SJSA1 (cell line): ENCODE measurements at places on chromosomes 3 and 15. TPM values are rescaled to one million over a fixed set of nuclear protein-coding genes. Genes with fewer than 3 reads are reported as not detected.

The MAPKAPK3 gene
- 7.3 and 17.4 TPM in 2 replicates for total RNA-seq

The HGD gene
- not detected in 2 replicates for total RNA-seq

The LRRC3B gene
- total RNA-seq, result not detected in 2 replicates

GRCh38 chr3:123194552-123194951 is 7.2 kb upstream of the SEC22A start:
- DNase-seq, result no peak
- H3K27ac ChIP-seq, result no peak overlapping the region
- no peak overlapping the region for H3K4me3 ChIP-seq
- no peaks in the 10 kb centered on the region for H3K36me3 ChIP-seq

DNA sequence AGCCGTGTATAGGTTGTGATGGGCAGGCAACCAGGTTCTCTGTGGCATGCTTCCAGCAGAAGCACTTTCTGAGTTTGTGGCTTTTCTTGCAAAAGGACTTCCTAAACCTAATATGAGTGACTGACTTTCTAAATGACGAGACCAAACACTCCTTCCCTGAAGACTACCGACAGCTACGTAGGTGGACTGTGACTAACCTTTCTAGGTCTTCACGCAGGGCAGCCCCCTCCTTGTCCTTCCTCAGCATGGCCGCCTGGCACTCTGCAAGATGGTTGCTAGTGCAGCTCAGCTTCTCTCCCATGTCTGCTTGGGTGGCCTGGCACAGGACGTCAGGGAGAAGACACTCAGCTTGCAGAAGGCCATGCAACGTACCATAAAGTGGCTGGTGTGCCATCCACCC is 20.9 kb downstream of the CXCR6 start:
- DNase-seq, result no peak
- H3K27ac ChIP-seq, result no peak overlapping the region
- peaks cover 21% of the 10 kb centered on the region for H3K4me1 ChIP-seq
- no peaks in the 10 kb centered on the region for H3K27me3 ChIP-seq

- H3K4me3 ChIP-seq, result no peak overlapping the region
- H3K27me3 ChIP-seq, result no peaks in the 10 kb centered on the region
- H3K27ac ChIP-seq, result no peak overlapping the region
- no peaks in the 10 kb centered on the region for H3K36me3 ChIP-seq
- H3K4me1 ChIP-seq, result no peaks in the 10 kb centered on the region
These were observed 217.7 kb downstream of the ABHD5 start for GRCh38 chr3:43908456-43908855.

DNA sequence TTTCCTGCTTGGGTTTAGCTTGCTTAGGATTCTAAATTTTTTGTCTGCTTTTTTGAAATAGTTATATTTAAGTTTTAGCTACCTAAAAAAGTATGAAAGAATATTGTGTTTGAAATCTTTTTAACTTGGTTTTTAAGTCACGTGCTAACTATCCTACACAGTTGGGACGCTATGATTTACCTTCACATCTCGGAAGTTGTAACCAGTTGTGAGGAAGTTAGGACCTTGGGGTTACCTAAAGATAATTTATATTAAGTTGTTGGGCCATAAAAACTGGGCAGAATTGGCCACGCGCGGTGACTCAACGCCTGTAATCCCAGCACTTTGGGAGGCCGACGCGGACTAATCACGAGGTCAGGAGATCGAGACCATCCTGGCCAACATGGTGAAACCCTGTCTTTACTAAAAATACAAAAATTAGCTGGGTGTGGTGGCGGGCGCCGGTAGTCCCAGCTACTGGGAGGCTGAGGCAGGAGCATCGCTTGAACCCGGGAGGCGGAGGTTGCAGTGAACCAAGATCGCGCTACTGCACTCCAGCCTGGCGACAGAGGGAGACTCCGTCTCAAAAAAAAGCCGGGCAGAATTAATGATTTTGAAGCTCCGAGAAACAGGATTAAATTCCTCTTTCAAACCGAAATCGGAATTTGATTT is 1.0 kb downstream of the ZFAND6 start:
- H3K27ac ChIP-seq, result peak overlapping the region; percentile 84
- no peak for DNase-seq
- peaks cover 17% of the 10 kb centered on the region for H3K4me1 ChIP-seq
- H3K27me3 ChIP-seq, result peaks cover 6% of the 10 kb centered on the region; the same call in 1 of the 2 replicates
- peak overlapping the region; percentile 94 for H3K4me3 ChIP-seq
- H3K36me3 ChIP-seq, result peaks cover 6% of the 10 kb centered on the region

DNA sequence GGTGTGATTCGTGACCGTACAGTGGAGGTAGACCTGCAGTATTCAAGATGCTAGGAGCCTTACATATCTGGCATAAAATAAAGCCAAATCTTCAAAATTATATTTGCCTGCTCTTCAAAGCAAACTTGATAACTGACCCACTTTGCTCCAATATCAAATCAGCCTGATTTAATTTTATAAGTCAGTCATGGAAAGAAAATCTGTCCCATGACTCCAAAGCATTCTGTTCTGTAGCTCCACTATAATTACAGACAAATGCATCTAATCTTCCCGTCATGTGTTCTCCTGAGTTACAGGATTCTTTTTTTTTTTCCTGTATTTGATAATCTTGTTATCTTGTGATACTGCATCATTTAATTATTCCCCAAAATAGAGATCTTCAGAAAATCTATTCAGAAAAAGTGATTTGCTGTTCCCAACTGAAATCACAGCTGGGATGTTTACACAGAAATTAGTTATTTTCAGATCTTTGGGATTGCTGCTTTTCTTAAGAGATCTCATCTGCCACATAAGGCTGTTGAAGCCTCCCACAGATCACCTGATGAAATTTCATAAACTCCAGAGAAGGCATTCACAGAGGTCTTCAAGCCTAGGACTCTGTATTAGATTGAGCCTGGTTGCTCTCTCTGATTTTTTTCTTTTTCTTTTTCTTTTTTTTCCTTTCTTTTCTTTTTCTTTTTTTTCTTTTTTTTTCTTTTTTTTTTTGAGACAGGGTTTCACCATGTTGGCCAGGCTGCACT is 27.2 kb downstream of the TIMP4 start:
- 0 out of 2 replicates have a peak, but pooled peaks cover 3% of the 10 kb centered on the region for H3K27me3 ChIP-seq
- H3K4me1 ChIP-seq, result no peaks in the 10 kb centered on the region
- no peaks in the 10 kb centered on the region for H3K36me3 ChIP-seq

GRCh38 chr15:79204886-79205675 is 77.4 kb upstream of the ANKRD34C start:
- H3K36me3 ChIP-seq, result no peaks in the 10 kb centered on the region
- DNase-seq, result no peak
- no peak overlapping the region for H3K4me3 ChIP-seq
- H3K27ac ChIP-seq, result no peak overlapping the region
- no peaks in the 10 kb centered on the region for H3K4me1 ChIP-seq

DNA sequence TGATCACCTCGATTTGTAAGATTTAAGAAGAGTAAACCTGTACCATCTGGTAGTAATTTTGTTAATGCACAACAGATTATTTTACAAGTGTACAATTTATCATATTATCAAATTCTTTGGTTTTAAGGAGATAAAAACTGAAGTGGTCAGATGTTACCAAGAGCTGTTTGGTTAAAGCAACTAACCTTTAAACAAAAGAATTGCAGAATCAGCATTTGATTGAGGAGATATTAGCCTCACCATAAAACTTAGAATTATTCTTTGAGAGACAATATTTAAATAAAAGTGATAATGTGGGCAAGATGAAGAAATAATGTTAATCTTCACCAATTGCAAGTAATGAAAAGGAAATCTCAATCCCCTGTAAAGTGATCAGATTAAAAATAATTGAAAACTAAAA is 1034.9 kb downstream of the ROBO1 start:
- H3K27me3 ChIP-seq, result no peaks in the 10 kb centered on the region
- no peak overlapping the region for H3K27ac ChIP-seq
- no peaks in the 10 kb centered on the region for H3K36me3 ChIP-seq
- DNase-seq, result no peak

DNA sequence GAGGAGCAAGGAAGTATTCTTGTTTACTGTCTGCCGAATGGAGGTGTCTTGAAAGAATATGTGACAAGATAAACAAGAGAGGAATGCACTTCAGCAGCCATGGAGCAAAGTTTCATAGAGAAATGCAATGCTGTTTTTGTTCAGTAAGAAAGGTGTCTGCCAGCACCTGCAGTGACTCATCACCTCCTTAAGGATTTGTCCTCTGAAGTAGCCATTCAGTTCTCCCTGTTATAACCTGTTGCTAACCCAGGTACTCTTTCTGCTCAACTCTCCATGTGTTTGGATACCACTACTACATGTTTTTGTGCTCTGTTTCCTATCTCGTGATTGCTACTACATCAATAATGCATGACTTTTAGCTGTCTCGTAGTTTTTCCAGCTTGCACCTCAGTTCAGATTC is 328.9 kb downstream of the CHL1 start:
- H3K27ac ChIP-seq, result no peak overlapping the region
- no peak overlapping the region for H3K4me3 ChIP-seq
- DNase-seq, result no peak
- H3K36me3 ChIP-seq, result no peaks in the 10 kb centered on the region

GRCh38 chr3:177424521-177424920 is 227.2 kb upstream of the TBL1XR1 start:
- H3K27ac ChIP-seq, result no peak overlapping the region
- peaks cover 11% of the 10 kb centered on the region for H3K4me1 ChIP-seq
- DNase-seq, result no peak
- no peak overlapping the region for H3K4me3 ChIP-seq

- H3K36me3 ChIP-seq, result peaks cover 43% of the 10 kb centered on the region
- H3K27ac ChIP-seq, result peak overlapping the region; percentile 66
- DNase-seq, result no peak
- no peak overlapping the region for H3K4me3 ChIP-seq
- H3K27me3 ChIP-seq, result no peaks in the 10 kb centered on the region
- peaks cover 20% of the 10 kb centered on the region for H3K4me1 ChIP-seq
These were observed 11.7 kb downstream of the LRRFIP2 start for GRCh38 chr3:37162501-37163245.

DNA sequence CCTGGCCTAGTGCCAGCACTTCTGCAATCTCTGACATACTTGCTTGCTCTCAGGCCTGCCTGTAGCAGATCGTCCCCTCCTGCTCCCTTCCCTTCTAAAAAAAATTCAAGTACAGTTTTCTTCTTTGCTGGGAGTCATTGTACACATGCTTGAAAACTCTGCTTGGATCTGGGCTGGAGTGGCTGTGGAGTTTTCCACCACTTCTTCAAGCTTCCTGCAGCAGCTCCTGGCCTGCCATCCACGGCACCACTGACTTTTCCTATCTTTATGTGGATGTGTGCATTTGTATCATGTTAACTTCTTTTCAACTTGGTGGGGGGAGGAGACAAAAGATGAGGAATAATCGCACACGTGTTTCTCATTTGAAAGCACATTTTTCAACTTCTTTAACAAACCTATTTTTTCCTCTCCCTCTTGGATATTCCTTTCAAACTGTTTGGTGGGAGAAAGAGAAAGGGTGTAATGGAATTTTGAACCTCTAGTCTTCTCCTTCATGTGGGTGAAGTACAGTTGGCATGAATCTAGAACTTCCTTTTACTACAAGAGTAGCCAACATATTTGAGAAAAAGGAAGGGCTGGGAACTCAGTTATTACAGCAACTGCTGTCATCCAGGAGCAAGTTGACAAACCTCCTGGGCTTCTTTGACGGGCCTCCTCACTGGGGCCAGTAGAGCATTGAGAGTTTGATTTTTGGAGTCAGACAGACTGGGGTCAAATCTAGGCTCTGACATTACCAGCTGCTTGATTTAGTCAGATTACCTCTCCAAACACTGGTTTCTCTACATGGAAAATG is 61.2 kb upstream of the LRTM1 start:
- H3K4me1 ChIP-seq, result peaks cover 12% of the 10 kb centered on the region
- peak; percentile 44 for DNase-seq
- H3K36me3 ChIP-seq, result no peaks in the 10 kb centered on the region
- no peak overlapping the region for H3K27ac ChIP-seq
